ENCODE measurements at places on chromosomes 4 and X.

GRCh38 chr4:137359691-137360315, 172.5 kb downstream of the PCDH18 start:
- H3K36me3 ChIP-seq, result no peaks in the 10 kb centered on the region
- no peak overlapping the region for H3K27ac ChIP-seq
- H3K4me3 ChIP-seq, result no peak overlapping the region
- no peaks in the 10 kb centered on the region for H3K4me1 ChIP-seq
- no peak for DNase-seq

GRCh38 chrX:66046612-66047235, 6.8 kb upstream of the VSIG4 start:
- H3K27me3 ChIP-seq, result no peaks in the 10 kb centered on the region
- no peak for DNase-seq
- H3K4me1 ChIP-seq, result no peaks in the 10 kb centered on the region
- H3K36me3 ChIP-seq, result no peaks in the 10 kb centered on the region

- no peak overlapping the region for H3K4me3 ChIP-seq
- H3K27ac ChIP-seq, result no peak overlapping the region
- no peaks in the 10 kb centered on the region for H3K27me3 ChIP-seq
- H3K4me1 ChIP-seq, result no peaks in the 10 kb centered on the region
- no peaks in the 10 kb centered on the region for H3K36me3 ChIP-seq
- no peak for DNase-seq
Observed at GRCh38 chr4:120435179-120435578, 368.5 kb upstream of the MAD2L1 start.

GRCh38 chr4:150337734-150338133, 244.2 kb upstream of the MAB21L2 start:
- H3K4me1 ChIP-seq, result no peaks in the 10 kb centered on the region
- H3K27me3 ChIP-seq, result no peaks in the 10 kb centered on the region
- H3K36me3 ChIP-seq, result no peaks in the 10 kb centered on the region
- no peak for DNase-seq
- no peak overlapping the region for H3K4me3 ChIP-seq
- H3K27ac ChIP-seq, result no peak overlapping the region

DNA sequence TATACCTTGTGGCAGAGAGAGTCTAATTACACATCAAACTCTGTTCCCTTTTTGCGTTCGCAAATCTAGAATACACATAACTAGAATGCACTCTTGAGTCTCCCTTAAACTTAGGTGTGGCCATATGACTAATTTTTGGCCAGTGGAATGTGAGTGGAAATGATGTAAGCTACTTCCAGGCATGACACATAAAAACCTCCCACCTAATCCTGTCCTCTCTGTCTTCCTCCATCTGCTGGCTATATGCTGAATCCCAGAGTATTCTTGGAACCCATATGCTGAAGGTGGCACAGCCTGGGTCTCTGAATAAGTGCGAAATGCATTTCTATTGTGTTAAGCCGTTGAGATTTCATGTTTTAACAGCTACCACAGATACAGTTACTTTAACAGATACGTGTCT, 269.9 kb upstream of the NRK start:
- H3K36me3 ChIP-seq, result no peaks in the 10 kb centered on the region
- H3K27me3 ChIP-seq, result no peaks in the 10 kb centered on the region
- no peak overlapping the region for H3K4me3 ChIP-seq
- H3K4me1 ChIP-seq, result no peaks in the 10 kb centered on the region
- H3K27ac ChIP-seq, result no peak overlapping the region

DNA sequence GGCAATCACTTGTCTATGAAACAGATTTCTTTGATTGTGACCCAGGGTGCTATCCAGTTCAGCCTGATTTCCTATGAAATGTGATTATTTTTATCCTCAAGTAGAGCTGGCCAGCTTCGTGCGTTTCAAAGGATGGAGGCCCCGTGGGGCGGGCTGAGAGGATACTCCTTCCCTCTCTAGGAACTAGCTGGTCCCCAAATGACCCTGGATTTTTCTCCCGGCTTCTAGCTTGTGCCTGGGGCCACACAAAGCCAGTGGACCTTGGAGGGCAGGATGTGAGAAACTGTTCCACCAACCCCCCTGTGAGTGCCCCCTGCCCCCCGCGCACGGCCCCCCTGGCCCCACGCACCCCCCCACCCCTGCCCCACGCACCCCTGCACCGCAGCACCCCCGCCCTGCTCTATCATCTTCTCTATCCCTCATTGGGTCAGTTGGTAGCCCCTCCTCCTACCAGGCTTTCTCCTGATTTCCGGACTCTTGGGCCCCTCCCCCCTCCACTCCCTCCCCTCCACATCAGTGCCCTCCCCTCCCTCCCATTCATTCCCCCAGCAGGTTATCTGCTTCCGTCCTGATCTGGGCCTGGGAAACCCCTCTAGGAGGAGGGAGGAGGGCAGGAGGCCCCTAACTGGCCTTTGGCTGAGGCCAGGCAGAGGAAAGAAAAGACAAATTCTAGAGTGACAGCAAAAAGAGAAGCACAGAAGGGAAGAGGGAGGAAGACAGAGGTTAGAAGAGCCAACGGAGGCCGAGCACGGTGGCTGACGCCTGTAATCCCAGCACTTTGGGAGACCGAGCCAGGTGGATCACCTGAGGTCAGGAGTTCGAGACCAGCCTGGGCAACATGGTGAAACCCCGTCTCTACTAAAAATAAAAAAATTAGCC, 3.3 kb downstream of the XPNPEP2 start:
- no peak for DNase-seq
- H3K27me3 ChIP-seq, result no peaks in the 10 kb centered on the region
- H3K4me1 ChIP-seq, result peaks cover 4% of the 10 kb centered on the region
- H3K36me3 ChIP-seq, result no peaks in the 10 kb centered on the region
- H3K27ac ChIP-seq, result no peak overlapping the region
- no peak overlapping the region for H3K4me3 ChIP-seq

- H3K4me3 ChIP-seq, result no peak overlapping the region
- no peaks in the 10 kb centered on the region for H3K27me3 ChIP-seq
- no peak for DNase-seq
- no peaks in the 10 kb centered on the region for H3K4me1 ChIP-seq
Observed at GRCh38 chr4:36523182-36523581, 241.8 kb downstream of the DTHD1 start.

DNA sequence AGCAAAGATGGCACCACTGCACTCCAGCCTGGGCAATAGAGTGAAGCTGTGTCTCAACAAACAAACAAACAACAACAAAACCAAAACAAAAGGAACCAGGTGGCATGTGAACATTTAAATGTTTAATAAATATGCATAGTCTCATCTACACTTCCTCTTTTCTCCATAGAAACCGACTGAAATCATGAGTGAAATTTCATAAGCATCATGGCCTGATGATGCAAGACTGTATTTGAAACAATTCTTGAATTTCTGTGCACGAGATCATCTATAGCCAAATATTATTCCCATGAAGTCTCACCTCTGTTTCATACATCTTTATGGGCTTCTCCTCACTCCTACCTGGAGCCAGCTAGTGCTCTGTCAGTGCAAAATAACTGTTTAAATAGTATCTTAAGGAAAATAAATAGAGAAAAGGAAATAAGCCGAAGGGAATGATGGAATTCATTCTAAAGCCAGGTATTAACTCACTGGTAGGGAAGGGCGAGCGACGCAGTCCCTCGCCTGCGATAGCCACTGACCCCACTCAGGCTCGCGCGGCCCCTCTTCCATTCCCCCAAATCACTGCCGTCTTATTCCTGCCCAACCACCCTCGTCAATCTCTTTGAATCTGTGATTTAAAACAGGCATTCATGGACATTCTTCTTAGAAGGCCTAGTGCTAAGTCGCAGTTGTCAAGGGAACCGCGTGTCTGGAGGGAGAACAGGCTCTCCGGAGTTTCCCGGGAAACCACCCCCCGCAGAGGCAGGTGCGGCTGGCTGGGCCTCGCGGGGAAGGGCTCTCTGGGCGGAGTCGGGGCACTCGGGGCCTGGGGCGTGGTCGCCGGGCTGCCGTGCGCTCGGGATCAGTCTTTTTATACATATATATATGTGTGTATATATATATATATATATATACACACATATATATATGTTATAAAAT, 52.4 kb upstream of the TRIM2 start:
- peak overlapping the region; percentile 50 for H3K4me3 ChIP-seq
- H3K4me1 ChIP-seq, result peaks cover 20% of the 10 kb centered on the region
- H3K36me3 ChIP-seq, result no peaks in the 10 kb centered on the region
- peaks cover 4% of the 10 kb centered on the region for H3K27me3 ChIP-seq
- no peak overlapping the region for H3K27ac ChIP-seq

DNA sequence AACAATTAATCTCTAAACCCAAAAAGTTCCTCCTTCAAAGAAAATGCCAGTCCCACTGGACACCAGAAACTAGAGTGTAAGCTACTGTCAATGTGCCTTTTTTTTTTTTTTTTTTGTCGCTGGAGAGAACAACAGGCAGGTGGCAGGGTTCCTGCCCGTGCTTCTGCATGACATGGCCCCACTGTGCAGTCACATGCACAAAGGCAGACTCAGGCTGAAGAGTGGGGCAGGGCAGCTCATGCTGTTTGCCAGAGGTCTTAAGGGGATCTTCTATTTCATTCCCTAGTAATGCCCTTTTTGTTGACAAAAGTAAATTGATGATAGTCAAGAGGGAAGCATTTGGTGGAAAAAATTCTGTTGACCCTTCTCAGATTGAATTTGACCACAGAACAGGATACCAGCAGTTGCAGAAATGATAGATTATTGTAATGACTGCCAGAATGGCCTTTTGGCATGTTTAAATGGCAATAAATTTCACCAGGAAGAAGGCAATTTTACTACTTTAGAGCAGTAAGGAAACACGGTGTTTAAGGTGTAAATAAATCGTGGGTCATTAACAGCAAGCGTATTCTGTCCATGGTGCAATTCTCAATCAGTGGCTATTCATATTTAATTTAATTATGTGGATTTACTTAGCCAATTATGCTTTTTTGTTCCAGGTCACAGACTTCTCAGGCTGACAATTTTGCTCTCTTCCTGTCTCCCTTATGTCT, 80.9 kb downstream of the NKX6-1 start:
- H3K27ac ChIP-seq, result no peak overlapping the region
- no peaks in the 10 kb centered on the region for H3K27me3 ChIP-seq
- H3K4me1 ChIP-seq, result no peaks in the 10 kb centered on the region
- no peaks in the 10 kb centered on the region for H3K36me3 ChIP-seq
- no peak overlapping the region for H3K4me3 ChIP-seq

GRCh38 chr4:107818301-107818910, 6.3 kb upstream of the SGMS2 start:
- no peak for DNase-seq
- H3K36me3 ChIP-seq, result no peaks in the 10 kb centered on the region
- no peaks in the 10 kb centered on the region for H3K4me1 ChIP-seq
- H3K27me3 ChIP-seq, result no peaks in the 10 kb centered on the region
- no peak overlapping the region for H3K27ac ChIP-seq
- no peak overlapping the region for H3K4me3 ChIP-seq

- no peaks in the 10 kb centered on the region for H3K4me1 ChIP-seq
- no peak overlapping the region for H3K27ac ChIP-seq
- no peak for DNase-seq
- H3K27me3 ChIP-seq, result no peaks in the 10 kb centered on the region
Observed at GRCh38 chr4:80538276-80538926, 202.9 kb downstream of the CFAP299 start.

DNA sequence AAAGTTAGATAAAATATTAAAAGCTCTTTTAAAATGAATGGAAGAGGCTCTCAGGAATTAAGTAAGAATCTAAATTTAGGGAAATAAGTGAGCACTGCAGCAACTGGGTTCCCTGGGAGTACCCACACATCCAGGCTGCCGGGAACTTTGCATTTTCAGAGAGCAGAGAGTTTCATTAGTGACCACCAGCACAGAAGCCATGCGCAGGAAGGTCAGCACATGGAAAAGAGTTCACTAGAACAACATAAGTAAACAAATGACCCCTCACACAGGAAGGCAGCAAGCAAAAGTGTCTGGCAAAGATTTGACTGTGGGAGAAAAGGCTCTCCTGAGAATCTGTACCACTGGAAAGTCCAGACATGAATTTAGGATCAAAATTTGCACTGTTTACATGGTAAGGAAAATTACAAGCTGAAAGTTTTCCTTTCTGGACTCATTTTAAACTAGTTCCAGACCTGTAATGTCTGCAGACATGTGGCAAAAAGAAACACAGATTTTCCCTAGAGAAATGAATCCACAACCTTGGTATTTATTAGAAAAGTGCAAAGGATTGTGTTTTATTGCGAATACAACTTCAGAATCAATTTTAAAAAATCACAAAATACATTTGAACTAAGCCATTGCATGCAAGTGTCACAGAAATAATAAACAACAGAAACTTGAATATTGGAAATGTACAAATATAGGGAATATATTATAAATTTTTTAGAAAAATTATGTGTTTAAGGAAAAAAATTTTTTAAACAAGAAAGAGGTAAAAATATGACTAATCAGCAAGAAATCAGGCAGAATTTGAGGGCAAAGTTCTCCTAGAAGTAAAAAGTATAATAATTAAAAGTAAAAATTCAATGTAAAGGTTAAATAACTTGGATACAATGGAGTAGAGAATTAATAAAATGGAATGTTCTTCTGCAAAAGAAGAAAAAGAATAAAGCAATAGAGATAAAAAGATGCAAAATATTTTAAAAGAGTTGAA, 18.4 kb upstream of the MYOZ2 start:
- no peak overlapping the region for H3K4me3 ChIP-seq
- DNase-seq, result no peak
- no peaks in the 10 kb centered on the region for H3K27me3 ChIP-seq
- peaks cover 20% of the 10 kb centered on the region for H3K4me1 ChIP-seq
- peak overlapping the region; percentile 40 for H3K27ac ChIP-seq

GRCh38 chr4:78720994-78721677, 55.0 kb upstream of the BMP2K start:
- no peaks in the 10 kb centered on the region for H3K27me3 ChIP-seq
- no peak for DNase-seq
- peaks cover 2% of the 10 kb centered on the region for H3K4me1 ChIP-seq
- no peak overlapping the region for H3K4me3 ChIP-seq
- no peaks in the 10 kb centered on the region for H3K36me3 ChIP-seq
